ENCODE measurements at places on chromosomes 1 and 21. TPM values are rescaled to one million over a fixed set of nuclear protein-coding genes. Genes with fewer than 3 reads are reported as not detected.

- no peaks in the 10 kb centered on the region for H3K36me3 ChIP-seq
- DNase-seq, result no peak
- H3K27me3 ChIP-seq, result no peaks in the 10 kb centered on the region
- peaks cover 17% of the 10 kb centered on the region for H3K4me1 ChIP-seq
- H3K27ac ChIP-seq, result no peak overlapping the region
- no peak overlapping the region for H3K4me3 ChIP-seq
Measured at GRCh38 chr1:31769720-31770390, 5.7 kb upstream of the ADGRB2 start.

DNA sequence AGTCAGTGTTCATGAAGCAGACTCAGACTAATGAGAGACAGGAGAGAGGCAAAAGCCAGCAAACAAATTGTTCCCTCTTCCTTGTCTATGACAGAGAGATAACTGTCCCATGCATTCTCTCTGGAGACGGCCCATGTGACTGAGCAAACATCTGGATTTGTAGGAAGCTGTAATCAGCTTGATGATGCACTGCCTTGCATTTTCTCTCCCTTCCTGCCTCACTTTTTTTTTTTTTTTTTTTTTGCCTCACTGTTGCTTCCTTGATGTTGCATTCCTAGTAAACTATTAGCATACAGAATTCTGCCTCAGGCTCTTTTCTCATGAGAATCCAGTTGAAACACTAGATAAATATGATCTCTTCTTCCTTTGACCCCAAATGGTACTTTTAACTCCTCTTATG lies 134.5 kb downstream of the HHIPL2 start:
- no peak for DNase-seq
- H3K4me1 ChIP-seq, result peaks cover 24% of the 10 kb centered on the region
- no peaks in the 10 kb centered on the region for H3K27me3 ChIP-seq
- H3K36me3 ChIP-seq, result no peaks in the 10 kb centered on the region
- H3K4me3 ChIP-seq, result no peak overlapping the region
- H3K27ac ChIP-seq, result no peak overlapping the region

GRCh38 chr1:230262867-230263567 lies 163.1 kb downstream of the PGBD5 start:
- no peak for DNase-seq
- H3K27me3 ChIP-seq, result no peaks in the 10 kb centered on the region
- H3K27ac ChIP-seq, result no peak overlapping the region
- no peaks in the 10 kb centered on the region for H3K36me3 ChIP-seq
- no peak overlapping the region for H3K4me3 ChIP-seq

The RNU1-3 gene
- not detected for polyA plus RNA-seq

The CHIA gene
- not detected for polyA plus RNA-seq

The CNIH4 gene
- polyA plus RNA-seq, result 44.8 TPM

DNA sequence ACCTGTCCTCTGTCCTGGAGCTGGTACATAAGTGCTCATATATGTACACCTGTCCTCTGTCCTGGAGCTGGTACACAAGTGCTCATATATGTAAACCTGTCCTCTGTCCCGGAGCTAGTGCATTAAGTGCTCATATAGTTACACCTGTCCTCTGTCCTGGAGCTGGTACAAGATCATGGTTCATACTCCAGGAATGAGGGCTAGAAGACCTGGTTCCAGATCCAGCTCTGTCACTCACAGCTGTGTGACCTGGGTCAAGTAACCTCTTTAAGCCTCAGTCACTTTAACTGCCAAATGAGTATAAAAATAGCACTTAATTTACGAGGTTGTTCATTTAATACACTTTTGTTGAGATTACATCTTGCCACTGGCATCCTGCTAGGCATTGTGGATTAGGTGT lies 28.0 kb downstream of the SMYD3 start:
- no peak for DNase-seq
- H3K36me3 ChIP-seq, result no peaks in the 10 kb centered on the region
- no peaks in the 10 kb centered on the region for H3K27me3 ChIP-seq
- no peak overlapping the region for H3K27ac ChIP-seq

All from naive thymus-derived CD4-positive, alpha-beta T cell (primary cell).